ENCODE measurements at places on chromosomes 4 and X.

DNA sequence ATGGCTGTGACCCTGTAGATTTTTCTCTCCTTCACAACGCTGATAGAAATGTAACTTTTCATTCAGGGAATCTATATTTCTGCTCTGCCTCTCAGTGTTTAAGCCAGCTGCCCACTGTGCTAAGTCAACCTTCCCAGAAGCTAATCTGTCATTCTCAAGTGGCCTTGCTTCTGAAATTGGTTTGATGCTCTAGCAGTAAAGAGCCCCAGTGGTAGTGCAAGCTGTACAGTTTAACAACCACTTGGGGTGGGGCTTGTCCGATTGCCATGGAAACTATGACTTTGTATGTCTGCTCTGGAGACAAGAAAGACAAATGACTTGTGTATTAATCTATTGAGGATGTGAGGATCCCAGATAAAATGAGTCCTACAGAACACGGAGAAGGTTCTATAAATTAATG, 620.9 kb upstream of the GALNT7 start:
- DNase-seq: no peak

- no peak for DNase-seq
These were observed 768.3 kb downstream of the RAPGEF2 start for GRCh38 chr4:159871141-159871540.

DNA sequence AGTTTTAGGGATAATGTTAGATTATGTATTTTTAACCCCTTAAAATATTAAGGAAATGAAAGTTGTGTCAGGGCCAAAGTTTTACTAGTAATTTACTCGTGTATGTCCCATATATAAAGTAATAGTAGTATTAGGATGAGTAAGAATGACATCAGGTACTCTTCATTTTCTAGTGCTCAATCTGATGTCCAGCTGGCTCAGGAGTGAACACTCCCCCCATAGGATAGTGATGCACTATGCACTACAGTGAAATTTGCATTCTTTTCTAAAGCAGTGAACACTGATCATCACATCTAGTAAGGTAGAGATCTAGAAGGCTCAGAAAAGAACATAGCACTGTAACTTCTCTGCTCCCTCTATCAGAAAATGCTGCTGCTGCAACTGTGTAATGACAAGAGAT, 409.7 kb downstream of the GLUD2 start:
- no peak for DNase-seq

DNA sequence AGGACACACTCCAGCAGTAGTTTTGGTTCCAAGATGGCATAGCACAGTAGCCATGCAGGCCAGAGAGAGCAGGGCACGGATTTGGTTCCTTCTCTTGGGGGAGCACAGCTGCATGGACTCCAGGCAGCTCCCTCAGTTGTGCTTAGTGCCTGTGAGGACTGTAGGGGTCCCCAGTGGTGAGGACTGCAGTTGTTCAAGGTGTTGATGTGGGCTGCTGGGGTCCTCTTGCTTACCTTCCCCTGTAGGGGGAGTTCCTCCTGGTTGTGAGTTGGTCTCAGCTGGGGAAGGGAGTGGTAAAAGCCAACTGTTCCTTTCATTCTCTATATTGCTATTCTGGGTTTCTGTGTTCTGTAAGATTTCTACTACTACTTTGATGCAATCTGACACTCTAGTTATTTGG, 606.5 kb downstream of the MAGEB5 start:
- DNase-seq: no peak

DNA sequence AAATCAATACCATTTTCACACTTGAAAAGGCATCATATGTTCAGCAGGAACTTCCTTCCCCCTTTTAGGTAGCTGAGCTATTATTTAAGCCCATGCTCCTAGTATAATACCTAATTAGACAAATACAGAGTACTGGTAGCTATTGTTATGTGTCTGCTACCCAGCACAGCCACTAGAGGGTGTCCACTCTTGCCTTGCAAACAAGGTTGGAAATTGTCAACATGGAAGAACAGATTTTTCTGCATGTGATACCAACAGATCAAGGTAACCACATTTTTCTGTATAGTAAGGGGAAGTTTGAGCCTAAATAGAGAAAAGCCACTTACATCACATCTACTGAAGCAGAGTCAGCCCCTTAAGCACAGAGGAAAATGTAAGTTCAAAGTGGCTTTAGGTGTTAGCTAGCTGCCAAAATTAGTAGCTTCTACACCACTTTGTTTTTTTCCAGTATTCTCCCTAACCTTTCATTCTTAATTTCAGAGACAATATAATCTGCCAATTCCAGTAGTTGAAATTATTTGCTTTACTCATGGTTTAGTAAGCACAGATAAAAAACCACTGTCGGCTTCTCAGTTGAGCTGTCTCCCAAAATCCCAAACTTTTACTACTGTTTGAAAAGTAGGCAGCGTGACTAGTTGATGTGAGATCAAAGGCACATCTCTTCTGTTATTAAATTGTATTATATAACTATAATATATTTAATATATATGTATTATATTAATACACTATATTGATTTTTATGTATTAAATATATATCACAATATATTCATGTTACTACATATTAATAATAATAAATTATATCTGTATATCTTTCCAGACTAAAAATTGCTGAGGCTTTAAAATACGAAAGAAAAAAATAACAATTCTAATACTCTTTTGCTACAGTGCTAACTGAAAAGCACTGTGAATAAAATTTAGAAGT, 38.2 kb downstream of the EDNRA start:
- DNase-seq: peak; percentile 24

- DNase-seq: no peak
These were observed 83.2 kb downstream of the FUNDC1 start for GRCh38 chrX:44459501-44459900.

GRCh38 chrX:65596270-65597034, 61.9 kb upstream of the LAS1L start:
- DNase-seq: peak; percentile 32

GRCh38 chr4:153318696-153319320, 25.7 kb upstream of the MND1 start:
- no peak for DNase-seq

DNA sequence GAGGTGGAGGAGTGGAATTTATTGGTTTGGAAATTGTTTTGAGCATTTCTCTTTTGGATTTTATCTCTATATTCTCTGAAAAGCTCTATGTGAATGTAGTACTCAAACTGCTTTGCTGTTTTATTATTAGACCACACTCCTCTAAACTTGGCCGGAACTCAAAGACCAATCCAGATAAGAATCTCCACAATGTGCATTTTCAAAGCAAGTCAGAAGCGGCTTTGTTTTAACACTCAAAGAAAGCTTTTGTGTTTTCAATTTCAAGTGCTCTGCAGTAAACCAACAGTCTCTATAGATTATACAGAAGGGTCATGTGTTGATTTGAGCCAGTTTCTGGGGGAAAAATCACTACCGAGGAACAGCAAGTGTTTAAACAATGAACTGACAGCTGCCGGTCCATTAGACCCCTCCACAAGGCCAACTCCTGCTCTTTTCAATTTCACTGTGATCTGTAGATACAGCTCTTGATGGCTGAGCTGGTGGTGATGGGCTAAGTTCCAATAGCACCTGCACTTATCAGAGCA, 79.4 kb downstream of the FTHL17 start:
- no peak for DNase-seq

- no peak for DNase-seq
These were observed 66.0 kb upstream of the STOX2 start for GRCh38 chr4:183838987-183839712.

GRCh38 chr4:8315435-8316250, 46.1 kb downstream of the HTRA3 start:
- DNase-seq: no peak

- no peak for DNase-seq
These were observed 38.0 kb upstream of the IL21 start for GRCh38 chr4:122658818-122659295.

DNA sequence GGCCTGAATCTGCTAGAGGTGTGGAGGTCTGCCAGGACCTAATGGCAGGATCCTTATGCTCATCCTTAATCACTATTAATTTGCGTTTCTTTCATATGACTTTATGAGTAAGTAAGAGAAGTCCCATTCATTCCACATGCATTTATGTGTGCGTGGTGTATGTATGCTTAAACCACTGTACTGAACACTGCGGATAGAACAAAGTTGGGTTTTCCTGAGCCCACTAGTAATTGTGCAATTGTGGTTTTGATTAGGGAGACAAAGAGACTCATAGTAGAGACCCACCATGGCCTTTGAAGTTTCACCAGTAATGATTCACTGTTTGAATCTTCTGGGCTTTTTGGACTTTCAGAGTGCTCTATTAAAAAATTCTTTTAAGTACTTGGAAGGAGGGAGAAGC, 498.5 kb upstream of the DIPK2B start:
- no peak for DNase-seq

GRCh38 chr4:27066591-27066990, 205.9 kb downstream of the STIM2 start:
- DNase-seq: no peak

GRCh38 chrX:109533005-109533404, 3.6 kb upstream of the NXT2 start:
- DNase-seq: no peak

GRCh38 chrX:105515561-105515960, 295.1 kb upstream of the TEX13A start:
- DNase-seq: no peak

DNA sequence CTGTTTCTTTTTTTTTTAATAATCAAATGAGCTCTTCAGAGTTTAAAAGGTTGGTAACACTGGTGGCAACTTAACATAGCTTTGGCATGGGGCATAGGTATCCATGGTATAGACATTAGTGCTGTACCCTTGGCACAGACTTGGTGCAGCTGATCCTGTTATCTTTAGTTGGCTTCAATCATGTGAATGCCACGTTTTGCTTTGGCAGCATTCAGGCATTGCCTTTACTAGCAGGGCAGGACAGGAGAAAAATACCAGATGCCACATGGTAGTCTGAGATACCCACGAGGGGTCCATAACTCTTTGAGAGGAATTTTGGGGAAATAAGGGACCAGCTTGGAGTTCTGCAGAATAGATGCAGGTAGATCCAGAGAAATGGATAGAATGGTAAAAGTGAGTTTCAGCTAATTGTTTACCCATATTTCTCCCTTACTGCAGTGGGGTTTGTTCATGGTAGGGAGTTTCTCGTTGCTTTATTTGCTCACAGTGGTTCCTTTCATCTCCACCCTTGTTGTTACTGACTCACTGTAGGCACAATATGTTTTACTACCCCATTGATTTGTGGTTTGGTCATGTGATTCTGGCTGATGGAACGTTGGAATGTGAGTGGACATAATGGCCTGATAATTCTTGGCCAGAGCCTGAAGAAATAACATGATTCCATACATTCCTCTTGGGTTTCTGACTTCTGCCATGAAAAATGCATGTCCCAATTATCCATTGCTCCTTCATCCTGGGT, 342.7 kb downstream of the GLUD2 start:
- DNase-seq: no peak

DNA sequence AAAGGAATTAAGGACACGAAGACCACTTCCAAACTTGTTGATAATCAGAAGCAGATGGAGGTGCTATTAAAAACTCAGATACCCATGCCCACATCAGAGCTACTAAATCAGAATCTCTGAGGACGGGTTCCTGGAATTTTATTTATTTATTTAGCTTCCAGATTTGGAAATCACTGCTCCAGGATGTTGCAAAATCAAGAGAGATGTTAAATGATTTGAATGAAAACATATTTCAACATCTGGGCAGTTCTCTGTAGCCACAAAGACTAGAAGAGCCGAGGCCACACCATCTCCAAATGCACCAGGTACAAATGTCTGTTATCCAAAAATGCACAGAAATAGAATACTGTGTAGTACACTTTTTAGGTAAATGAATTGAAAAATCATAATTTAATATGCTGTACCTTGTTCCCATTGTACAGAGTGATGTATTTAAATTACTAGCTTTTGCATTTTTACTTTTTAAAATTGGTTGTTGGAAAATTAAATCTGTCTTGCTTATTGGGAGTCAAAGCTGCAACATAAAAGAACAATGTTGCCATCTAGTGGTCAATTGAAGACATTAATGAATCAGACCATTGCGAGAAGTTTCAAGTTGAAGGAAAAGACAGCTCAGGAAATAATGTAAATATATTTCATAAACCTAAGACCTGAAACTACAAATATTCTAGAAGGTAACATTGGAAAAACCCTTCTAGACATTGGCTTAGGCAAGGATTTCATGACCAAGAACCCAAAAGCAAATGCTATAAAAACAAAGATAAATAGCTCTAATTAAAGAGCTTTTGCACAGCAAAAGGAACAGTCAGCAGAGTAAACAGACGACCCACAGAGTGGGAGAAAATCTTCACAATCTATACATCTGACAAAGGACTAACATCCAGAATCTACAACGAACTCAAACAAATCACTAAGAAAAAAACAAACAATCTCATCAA, 151.3 kb upstream of the TTC29 start:
- no peak for DNase-seq

GRCh38 chr4:155392481-155393184, 15.9 kb upstream of the MAP9 start:
- no peak for DNase-seq

GRCh38 chrX:47658301-47658683, 688 bp downstream of the UXT start:
- DNase-seq: no peak

- DNase-seq: no peak
These were observed 124.9 kb upstream of the GUCY1A1 start for GRCh38 chr4:155541716-155542115.

DNA sequence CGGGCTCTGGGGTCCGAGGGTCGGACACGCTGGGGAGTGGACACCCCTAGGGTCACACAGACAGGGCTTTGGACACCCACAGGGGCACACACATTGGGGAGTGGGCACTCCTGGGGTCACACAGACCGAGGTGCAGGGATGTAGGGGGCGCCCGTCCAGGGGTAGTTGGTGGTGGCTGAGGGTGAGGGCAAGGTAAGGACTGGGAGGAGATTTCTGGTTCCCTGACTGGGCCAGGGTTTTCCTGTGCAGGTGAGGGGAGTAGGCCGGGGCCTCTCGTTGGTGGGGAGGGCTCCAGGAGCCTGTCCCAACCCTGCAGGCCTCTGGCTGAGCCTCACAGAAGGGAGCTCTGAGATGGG, 21.9 kb upstream of the WDR45 start:
- no peak for DNase-seq

DNA sequence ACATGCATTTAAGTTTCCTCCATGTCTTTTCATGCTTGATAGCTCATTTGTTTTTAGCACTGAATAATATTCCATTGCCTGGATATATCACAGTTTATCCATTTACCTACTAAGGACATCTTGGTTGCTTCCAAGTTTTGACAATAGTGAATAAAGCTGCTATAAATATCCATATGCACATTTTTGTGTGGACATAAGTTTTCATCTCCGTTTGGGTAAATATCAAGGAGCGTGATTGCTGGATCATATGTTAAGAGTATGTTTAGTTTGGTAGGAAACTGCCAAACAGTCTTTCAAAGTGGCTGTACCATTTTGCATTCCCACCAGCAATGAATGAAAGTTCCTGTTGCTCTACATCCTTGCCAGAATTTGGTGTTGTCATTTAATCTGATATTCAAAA, 172.5 kb downstream of the DHX15 start:
- DNase-seq: no peak

DNA sequence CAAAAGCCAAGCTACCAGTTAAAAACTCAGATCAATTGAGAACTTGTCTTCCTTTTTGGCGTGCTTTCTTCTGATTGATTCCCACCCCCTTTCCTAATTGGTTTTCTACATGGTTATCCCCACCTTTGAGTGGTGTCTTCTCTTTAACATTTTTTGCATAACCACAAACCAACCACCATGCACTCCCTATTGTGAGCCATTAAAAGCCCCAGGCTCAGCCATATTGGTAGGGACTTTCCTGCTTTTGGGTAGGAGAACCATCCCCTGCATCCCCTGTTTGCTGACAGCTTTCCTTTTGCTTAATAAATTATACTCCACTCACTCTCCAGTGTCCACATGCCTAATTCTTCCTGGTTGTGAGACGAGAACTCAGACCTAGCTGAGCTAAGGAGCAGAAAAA, 1651.4 kb upstream of the IGFBP7 start:
- DNase-seq: no peak

GRCh38 chr4:105666693-105667092, 41.8 kb downstream of the INTS12 start:
- DNase-seq: no peak
